Pancreas (tissue), 10 donors: ENCODE measurements at places on chromosomes 3 and 15. TPM values are rescaled to one million over a fixed set of nuclear protein-coding genes. Genes with fewer than 3 reads are reported as not detected.
A peak's percentile ranks its signal among the peaks of the same experiment; 100 is the strongest.

- H3K27me3 ChIP-seq: no peaks in the 10 kb centered on the region
- peak overlapping the region; percentile 9 for H3K27ac ChIP-seq
- no peak overlapping the region for H3K4me3 ChIP-seq
Observed at GRCh38 chr3:45817831-45818522, 21.6 kb upstream of the SLC6A20 start.

Gene SNX4
- 20.7 TPM for total RNA-seq

- H3K4me3 ChIP-seq: no peak overlapping the region
- no peak for DNase-seq
- no peak overlapping the region for H3K27ac ChIP-seq
- no peaks in the 10 kb centered on the region for H3K4me1 ChIP-seq
- no peaks in the 10 kb centered on the region for H3K27me3 ChIP-seq
Observed at GRCh38 chr3:115187149-115187757, 40.2 kb upstream of the ZBTB20 start.

DNA sequence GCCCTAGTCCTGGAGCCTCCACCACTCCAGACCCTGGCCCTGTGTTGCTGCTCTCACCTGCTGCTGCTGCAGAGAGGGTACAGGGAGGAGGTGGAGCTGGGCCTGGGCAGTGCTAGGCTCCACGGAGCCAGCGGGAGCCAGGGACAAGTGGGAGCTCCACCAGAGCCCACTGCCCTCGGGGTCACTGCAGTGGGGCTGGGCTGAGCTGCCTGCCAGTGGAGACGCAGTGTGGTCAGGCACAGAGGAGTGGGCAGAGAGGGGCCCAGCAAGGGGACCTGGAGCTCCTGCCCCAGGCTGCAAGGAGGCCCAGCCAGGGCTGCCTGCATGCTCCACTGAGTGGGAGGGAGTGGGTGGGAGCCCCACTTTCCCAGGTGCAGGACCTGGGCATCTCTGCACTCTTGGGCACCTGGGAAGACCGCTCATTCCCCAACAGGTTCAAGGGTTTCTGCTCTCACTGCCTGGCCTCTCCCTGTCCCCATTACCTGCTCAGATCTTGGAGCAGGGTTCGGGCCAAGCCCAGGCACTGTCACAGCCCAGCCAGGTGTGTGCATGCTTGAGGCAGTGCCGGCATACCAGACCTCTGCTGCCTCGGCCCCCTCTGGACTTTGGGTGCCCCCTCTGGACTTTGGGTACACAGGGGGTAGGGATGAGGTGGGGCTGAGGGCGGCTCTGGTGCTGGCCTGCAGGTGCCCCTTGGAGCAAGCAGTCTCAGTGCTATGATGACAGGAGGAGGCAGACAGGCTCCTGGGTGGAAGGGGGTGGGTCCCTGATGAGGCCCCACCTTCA lies 308.0 kb downstream of the DOCK3 start:
- H3K4me3 ChIP-seq: no peak overlapping the region
- H3K27me3 ChIP-seq: no peaks in the 10 kb centered on the region
- no peak for DNase-seq
- H3K4me1 ChIP-seq: no peaks in the 10 kb centered on the region
